ENCODE measurements at places on chromosomes 6 and 20.

GRCh38 chr6:88725111-88725975, 238.1 kb downstream of the RNGTT start:
- DNase-seq = no peak

DNA sequence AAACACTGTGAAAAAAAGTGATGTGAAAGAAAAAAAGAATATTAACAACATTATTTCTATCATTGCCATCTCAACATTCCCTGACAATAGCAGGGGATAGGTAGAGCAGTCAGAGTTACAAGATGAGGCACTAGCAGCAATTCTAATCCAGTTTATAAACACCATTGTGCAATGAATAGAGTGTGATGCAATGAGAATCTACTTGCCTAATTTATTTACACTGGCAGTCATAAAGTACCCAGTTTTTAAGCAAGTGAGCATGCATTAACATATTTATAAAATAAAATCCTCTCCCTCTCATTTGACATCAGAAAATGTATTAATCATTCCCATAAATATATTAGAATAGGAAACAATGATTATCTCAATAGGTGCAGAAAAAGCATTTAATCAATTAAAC, 2.5 kb upstream of the MANEA start:
- DNase-seq = no peak

GRCh38 chr20:44419131-44419844, 56.4 kb upstream of the TTPAL start:
- no peak for DNase-seq

DNA sequence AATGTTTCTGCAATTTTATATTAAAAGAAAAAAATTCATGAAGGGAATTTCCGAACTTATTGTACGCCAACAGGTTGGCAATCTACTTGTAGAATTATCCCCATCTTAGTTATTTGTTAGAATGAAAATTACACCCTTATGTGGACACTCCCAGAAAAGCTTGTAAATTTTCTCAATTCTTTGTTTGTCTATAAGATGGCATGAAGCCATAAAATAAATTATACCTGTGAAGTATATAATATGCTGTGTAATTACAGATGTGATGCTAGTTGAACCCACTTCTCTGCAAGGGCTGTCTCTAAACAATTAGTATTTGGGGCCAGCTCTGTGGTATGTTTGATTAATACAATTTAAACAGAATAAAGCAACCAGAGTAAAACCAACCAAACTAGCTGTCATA, 52.1 kb upstream of the DSP start:
- no peak for DNase-seq

DNA sequence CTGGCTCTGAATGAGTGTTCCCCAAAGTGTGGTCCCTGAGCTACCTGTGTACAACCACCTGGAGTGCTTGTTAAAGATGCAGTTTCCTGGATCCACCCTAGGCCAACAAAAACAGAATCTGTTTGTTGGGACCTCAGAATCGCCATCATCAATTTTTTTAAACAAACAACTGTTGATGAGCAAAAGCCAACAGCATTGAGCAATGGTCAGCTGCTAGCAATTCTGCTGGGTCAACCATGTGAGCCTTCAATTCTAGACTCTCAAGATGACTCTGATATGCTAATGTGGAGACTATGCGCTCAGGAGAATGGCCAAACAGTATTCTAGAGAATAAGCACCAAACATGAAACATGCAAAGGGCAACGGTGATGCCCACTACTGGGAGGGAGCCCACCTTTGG, 64.4 kb upstream of the IYD start:
- DNase-seq = no peak

DNA sequence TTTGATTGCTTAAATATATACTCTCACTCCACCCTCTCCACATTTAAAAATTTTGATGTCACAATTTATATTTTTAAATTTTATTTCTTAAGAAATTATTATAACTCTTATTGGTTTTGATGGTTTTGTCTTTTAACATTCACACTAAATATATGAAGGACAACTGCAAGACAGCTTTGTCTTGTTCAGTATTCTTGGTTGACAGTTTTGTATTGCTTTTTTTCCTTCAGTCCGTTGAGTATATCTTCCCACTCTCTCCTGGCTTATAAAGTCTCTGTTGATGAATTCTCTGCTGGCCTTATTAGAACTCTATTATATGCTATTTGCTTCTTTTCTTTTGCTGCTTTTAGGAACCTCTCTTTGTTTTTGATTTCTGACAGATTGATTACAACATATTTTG, 392.2 kb downstream of the C6orf118 start:
- DNase-seq = no peak

DNA sequence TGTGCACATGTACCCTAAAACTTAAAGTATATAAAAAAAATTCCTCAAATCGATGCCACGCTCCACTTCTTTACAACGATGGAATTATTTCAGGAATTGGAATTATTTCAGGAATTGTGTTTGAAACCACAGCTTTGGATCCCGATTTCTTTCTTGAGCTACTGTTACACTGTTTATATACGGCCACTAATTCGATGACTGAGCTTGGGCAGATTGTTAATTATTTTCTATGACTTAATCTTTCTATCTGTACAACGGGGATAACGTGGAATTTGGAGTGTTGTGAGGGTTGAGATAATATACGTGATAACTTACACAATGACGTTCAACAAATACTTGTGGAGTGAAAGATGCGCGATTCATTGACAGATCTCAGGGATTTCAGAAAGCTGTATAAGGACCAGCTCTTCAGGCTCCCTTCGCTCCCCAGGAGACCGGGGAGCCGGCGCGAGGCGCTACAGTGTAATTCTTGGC, 171.3 kb downstream of the SLC16A10 start:
- DNase-seq = no peak

DNA sequence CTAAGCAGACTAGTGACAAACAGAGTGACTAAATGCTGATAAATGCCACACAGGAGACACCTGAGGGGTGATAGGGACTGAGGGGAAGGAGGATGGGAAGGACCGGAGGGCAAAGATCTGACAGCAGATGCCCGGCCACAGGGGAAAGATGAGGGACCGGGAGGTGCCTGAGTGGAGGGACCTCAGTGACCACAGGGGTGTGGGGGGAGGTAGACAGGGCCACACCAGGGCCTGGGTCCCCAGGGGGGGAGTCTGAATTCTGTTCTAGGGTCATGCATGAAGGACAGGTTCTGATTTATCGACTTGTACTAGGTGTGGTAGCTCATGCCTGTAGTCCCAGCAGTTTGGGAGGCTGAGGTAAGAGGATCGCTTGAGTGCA, 6.9 kb downstream of the BCAS4 start:
- no peak for DNase-seq

DNA sequence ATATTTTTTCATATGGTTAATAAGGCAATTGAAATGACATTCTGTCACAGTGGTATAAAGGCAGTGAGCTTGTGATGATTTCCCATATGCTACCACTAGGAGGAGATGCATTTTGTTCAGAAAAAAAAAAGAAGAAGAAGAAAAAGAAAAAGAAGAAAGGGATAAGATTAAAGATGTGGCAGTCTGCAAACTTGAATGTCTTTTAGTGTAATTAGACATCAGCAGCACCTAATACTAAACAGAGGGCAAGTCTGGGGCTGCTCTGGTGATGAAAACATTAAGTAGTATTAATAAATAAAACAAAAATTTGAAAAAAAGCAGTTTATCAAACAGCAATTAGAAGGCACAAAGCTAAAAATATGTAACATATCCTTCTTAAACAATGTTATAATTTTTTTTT, 95.4 kb upstream of the DEFB112 start:
- no peak for DNase-seq

DNA sequence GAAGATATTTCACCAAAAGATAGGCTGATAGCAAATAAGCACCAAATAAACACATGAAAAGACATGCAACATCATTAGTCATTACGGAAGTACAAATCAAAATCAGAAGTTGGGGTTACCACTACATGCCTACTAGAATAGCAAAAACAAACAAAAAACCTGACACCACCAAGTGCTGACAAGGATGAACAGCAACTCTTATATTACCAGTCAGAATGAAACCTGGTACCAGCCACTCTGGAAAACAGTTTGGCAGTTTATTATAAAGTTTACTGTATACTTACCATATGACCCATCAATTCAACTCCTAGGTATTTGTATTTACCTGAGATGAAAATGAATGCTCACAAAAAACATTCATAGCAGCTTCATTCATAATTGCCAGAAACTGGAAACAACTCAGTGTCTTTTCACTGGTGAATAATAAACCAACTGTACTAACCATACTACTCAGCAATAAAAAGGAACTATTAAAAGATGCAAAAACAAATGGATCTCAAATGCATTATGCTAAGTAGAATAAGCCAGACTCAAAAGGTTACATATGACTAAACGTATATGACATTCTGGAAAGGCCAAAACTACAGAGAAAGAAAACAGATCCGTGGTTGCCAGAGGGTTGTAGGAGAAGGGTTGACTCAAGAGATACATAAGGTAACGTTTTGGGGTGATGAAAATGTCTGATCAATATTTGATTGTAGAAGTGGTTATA, 33.0 kb downstream of the NUP153 start:
- no peak for DNase-seq

DNA sequence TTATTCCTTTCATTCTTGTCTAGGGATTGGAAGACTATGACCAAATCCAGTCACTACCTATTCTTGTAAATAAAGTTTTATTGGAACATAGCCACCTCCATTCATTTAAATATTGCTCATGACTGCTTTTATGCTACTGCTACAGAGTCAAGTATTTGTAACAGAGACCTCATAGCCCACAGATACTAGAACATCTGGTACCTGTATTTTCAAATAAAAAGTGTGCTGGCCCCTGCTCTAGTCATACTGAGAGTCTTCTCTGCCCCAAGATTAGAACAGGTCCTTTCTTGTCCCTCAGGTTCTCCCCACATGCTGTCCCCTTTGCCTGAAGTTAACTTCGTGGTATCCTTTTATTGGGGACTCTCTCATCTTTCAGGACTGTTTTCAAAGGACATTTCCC, 422.3 kb downstream of the CBLN4 start:
- no peak for DNase-seq

DNA sequence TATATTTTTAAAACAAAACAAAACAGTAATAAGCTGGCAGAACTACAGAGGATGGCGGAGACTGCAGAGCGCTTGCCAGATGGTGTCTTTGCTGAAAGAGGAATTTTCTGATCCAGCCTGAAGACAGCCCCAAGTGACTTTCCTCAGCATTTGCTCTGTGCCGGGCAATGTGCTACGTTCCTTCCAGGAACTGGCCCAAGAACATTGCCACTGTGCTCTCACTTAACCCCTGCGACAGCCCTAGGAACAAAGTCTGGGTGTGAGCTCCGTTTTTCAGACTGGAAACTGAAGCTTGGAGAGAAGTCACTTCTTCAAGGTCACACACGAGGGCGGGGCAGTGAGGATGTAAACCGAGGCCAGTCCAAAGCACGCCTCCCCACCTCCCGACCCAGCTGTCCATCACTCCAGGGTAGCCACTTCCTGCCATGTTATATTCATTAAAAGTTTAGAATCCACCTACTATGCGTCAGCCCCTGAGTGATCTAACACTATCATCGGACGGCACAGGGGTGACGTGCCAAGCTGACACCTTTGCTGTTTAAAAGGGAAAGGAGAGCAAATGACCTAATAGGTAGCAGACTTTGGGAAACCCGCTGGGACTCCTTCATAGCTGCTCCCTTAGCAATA, 22.3 kb upstream of the BMP7 start:
- DNase-seq = no peak

DNA sequence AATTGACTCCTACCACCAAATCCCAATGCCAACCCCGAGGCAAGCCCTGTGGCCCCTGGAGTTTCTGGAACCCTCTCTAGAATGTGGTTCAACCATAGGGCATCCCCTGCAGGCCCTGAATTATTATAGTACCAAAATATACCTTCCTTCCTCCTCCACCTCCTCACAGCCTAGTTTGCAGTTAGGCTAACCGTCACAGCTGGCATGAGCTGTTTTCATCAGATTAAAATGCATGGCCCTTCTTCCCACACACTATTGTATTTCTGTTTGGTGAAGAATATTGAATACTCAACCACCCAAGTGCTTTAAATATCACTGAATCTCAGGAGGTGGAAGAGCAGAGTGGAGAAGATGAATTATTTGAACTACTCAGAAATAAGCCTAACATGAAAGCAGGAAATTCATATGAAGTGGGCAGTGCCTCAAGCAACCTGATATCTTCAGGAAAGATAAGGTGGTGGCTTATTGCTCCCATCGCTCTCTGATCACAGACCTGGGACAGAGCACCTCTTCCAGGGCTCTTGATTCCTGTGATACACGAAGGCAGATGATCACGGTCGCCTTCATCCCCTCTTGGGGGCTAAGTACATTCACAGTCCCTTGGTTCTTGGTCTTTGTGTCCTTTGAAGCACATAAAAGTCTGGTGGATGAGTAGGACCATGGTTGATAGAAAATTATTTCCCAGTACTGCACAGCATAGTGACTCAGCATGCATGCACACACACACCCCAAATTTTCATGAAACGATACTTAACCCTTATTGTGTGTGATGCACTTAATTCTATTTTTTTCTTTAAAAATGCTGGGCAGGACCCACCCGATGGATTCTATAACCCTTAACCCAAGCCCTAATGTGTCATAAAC, 90.9 kb downstream of the PSMG4 start:
- no peak for DNase-seq

GRCh38 chr6:40918040-40918651, 120.9 kb downstream of the UNC5CL start:
- no peak for DNase-seq

DNA sequence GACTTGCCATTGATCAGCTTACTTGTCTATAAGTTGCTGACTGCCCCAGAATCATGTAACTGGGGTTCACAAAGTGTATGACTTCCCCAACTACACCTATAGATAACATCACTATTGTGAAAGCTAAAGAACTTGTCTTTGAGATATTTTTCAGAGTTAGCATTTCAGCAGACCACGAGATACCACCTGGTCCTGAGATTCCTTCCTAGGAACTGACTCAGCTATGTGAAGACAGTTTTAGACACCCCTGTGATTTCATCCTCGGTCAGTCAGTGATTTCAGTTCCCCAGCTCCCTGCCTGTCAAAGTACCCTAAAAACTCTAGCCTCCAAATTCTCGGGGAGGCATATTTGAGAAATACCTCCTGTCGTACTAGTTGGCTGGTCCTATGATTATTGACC, 62.4 kb downstream of the TXNDC5 start:
- DNase-seq = no peak

GRCh38 chr20:57243480-57244220, 22.8 kb downstream of the BMP7 start:
- no peak for DNase-seq

- no peak for DNase-seq
Observed at GRCh38 chr6:89978749-89979145, 84.5 kb downstream of the GJA10 start.

GRCh38 chr20:2759603-2760296, 40.7 kb downstream of the CPXM1 start:
- DNase-seq = no peak

GRCh38 chr6:147870506-147871110, 362.1 kb downstream of the SAMD5 start:
- DNase-seq = no peak

DNA sequence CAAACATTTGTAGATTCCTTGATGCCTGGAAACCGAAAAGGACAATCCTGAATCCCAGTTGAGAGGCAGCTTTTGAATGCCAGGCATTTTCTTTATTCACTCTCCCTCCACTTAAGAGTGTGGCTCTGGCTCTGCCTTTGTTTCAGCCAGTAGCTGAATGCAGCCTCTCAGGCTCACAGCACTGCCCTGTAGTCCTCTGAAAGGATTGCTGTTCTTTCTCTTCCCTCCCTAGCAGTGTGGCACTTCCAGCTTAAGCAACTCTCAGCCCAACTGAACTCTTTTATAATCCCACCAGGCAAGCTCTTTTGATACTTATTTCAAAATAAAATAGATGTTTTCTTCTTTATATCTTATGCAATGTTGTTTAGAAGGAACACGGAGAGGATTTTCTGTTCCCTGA, 415.6 kb downstream of the GJA1 start:
- DNase-seq = no peak

GRCh38 chr20:10673176-10673841, 490 bp downstream of the JAG1 start:
- peak; percentile 19 for DNase-seq
